ENCODE measurements at places on chromosomes 16 and 17.

GRCh38 chr17:60244656-60245055 lies 94.9 kb downstream of the CA4 start:
- DNase-seq, result no peak

GRCh38 chr16:17986991-17987390 lies 349.5 kb downstream of the NPIPA8 start:
- no peak for DNase-seq

GRCh38 chr16:31438414-31438813 lies 4.2 kb downstream of the ZNF843 start:
- no peak for DNase-seq

DNA sequence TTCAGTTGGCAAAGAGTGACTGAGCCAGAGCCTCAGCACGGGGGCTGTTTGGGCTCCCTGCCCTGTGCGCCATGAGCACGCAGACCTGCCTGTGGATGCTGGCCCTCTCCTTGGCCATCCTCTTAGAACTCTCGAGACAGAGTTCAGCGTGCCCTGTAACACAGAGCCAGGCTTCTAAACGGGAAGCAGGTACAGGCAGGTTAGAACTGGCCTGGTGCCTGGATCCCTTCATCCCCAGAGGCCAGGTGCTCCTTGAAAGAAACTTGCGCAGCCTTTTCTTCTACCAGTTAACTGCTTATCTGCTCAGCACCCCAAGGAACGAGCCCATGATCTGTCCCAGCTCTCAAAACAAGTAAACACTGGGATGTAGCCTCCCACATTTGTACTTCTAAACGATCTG lies 6.9 kb downstream of the CCNF start:
- no peak for DNase-seq

DNA sequence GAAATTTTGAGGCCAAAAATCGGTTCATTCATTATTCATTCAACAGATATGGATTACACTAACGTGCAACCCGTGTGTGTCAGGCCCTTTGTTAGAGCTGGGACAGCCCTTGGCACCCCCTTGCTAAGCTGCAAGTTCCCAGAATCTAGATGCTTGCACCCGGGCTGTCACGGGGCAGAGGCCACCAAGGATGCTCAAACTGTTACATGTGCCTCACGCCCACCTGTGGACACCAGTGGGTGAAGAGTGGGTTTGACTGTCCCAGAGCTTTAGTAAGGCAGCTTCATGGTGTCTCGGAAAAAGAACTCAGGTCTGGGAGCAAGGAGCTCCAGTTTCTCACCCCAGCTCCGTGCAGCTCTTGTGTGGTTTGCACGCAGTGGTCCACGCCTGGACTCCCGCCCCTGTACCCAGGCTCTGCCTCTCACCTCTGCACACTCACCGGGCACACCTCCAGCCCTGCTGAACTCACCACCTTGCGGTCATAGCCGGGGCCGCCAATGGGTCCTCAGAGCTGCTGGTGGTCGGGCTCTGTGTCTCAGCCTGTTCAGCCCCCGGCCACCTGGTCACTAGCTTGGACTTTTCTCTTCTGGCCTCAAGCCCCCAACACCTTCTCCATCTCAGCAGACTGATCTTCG lies 53.7 kb upstream of the CACNG4 start:
- DNase-seq, result no peak

GRCh38 chr16:73054813-73055482 lies 7.0 kb upstream of the ZFHX3 start:
- DNase-seq, result no peak

- DNase-seq, result no peak
These were observed 74.6 kb downstream of the SPAG9 start for GRCh38 chr17:51046046-51046445.

DNA sequence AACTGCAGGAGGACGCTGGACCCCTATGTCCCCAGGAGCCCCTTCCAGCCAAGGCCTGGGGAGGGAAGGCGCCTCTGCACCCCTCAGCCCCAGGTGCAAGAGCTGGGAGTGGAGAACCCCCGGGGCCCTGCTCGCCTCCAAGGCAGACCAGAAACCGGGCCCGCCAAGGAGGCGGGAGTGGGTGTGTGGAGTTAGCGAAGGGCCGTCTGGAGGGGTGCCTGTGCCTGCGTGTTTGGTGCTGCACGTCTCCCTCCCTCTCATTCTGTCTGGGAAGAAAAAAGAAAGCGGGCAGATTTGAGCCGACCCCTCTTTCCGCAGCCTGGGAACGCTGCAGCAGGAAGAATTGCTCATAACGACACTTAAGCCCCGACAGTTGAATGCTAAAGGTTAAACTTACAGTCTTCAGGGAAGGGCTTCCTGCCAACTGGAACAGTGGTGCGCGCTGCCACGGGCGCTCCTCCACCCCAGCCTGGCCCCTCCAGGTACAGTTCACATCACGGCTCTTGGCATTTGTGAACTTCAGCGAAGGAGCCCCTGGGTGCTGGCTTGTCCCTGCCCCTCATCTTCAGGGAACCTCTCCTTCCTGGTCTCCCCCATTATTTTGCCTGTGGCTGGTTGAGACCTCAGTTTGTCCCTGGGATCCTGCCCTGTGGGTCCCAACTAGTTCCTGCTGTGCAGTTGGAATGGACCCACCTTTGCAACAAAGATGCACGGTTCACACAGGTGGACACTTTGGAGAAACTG lies 19.2 kb upstream of the ZFHX3 start:
- DNase-seq, result no peak

All from lower leg skin (tissue), 4 donors.